ENCODE measurements at places on chromosomes 5 and 9.
A peak's percentile ranks its signal among the peaks of the same experiment; 100 is the strongest.

GRCh38 chr9:104858271-104858670, 69.7 kb downstream of the ABCA1 start:
- DNase-seq, result peak; percentile 50

DNA sequence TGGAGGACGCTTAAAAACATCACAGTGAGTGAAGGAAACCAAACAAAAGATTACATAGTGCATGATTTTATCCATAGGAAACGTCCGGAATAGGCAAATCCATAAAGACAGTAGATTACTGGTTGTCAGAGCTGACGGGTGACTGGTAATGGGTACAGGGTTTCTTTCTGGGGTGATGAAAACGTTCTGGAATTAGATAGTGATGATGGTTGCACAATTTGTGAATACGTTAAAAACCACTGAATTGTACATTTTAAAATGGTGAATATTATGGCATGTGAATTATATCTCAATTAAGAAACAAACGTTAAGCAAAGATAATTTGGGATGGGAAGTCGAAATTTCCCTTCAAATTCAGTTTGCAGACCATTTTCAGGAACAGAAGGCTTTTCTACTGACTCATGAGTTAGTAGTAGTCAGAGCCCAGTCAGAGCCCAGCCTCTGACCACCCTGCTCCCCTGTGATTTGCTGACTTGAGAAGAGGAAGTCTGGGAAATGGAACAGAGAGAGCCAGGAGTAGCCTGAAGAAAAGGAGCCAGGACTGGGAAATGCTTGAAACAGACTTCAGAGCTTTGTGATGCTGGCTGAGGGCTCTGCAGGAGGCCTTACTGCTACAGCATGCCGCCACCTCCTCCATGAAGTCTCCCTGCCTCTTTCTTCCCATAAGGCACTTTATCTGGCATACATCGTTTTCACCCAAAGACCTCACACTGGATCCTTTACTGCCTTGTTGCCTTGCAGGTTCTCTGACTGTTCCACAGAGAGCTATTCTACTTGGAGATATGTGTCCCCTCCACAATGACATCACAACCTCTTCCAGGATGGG, 46.4 kb upstream of the CTNNA1 start:
- DNase-seq, result no peak

DNA sequence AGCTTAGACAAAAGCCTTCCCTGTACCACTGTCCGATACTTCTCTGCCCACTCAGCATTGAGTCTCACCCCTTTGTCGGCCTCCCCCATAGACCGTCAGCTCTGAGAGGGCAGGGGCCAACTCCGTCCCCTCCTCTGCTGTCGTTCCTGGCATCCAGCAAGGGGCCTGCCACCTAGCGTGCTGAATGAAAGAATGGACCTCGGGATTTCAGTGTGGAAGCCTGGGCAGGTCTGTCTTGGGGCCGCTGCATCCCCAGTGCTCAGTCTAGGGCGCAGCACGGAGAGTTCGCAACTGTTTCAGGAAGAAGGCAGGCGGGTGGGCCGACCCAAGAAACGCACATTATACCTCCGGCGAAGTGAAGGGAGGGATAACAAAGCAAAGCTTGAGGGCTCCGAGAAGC, 1.5 kb upstream of the TOR1B start:
- DNase-seq, result no peak

- peak; percentile 78 for DNase-seq
These were observed 50.2 kb downstream of the C9orf50 start for GRCh38 chr9:129570450-129571297.

Measured in keratinocyte (primary cell).